Ovary (tissue), 10 donors: ENCODE measurements at places on chromosomes 6 and 20.

- no peak for DNase-seq
Measured at GRCh38 chr6:63441266-63441956, 121.6 kb upstream of the LGSN start.

DNA sequence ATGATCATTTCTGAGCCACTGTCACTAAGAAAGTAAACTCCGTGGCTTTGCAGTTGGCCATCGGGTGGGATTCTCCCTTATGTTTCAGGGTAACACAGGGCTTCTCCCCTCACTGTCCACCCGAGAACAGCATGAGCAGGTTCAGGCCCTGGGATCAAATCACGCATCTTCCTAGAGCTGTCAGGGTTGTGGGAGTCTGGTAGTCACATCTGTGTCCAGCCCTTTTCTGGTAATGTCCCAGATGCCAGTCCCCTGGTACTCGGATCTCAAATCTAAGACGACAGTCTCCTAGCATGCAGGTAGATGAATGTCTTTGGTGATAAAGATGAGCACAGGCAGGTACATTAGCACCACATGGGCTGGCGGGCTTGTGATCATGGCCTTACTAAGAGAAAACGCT lies 4.8 kb downstream of the PXDC1 start:
- DNase-seq: no peak

DNA sequence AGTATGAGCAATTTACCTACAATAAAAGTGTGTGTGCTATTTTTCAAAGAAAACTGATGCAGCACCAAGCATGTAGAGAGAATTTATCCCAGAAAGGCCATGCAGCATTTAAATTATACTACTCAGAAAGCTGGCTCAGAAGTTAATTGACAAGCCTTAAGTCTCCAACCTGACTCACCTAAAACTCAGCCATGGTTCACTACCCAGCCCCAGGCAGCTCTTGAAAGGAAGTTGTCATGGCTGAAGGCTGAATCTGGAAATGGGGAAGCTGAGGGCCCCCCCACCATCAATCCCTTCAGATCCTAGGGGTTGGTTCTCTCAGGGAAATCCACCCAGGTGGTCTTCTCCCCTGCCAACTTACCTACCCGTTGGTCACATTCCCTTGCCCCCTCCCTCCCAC lies 19.7 kb downstream of the PPIL6 start:
- no peak for DNase-seq

GRCh38 chr6:124670801-124671200 lies 291.4 kb upstream of the RNF217 start:
- DNase-seq: no peak

GRCh38 chr6:140893432-140893831 lies 1239.3 kb upstream of the GJE1 start:
- no peak for DNase-seq

DNA sequence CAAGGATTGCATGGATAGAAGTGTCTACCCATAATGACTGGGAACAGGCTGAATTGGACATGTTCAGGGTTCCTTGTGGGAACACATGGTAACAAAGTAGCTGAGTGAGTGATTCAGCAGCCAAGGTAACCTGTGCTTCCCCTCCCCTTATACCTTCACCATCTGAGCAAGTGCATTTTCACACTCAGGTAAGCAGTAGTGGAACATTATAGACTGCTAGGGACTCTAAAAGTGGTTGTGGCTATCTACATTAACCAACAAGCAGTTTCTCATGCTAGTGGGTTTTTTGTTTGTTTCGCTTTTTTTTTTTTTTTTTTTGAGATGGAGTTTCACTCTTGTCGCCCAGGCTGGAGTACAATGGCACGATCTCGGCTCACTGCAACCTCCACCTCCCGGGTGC lies 41.4 kb downstream of the KIZ start:
- no peak for DNase-seq

DNA sequence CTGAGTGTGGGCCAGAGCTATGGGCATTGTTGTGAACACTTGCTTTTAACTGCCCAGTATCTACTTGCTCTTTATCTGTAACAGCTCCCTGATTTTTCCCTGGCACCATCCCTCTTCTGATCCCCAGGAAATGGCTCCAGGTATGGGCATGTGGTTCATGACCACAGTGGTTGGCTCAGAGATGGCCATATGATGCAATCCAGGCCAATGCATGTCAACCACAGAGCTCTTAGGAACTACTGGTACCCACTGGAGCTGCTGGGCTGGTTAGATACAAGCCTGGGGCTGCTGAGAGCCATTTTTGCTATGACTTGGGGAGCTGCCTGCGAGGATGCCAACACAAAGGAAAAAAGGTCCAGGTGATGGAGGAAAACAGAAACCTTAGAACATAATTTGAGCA lies 55.6 kb downstream of the KCNB1 start:
- DNase-seq: no peak

DNA sequence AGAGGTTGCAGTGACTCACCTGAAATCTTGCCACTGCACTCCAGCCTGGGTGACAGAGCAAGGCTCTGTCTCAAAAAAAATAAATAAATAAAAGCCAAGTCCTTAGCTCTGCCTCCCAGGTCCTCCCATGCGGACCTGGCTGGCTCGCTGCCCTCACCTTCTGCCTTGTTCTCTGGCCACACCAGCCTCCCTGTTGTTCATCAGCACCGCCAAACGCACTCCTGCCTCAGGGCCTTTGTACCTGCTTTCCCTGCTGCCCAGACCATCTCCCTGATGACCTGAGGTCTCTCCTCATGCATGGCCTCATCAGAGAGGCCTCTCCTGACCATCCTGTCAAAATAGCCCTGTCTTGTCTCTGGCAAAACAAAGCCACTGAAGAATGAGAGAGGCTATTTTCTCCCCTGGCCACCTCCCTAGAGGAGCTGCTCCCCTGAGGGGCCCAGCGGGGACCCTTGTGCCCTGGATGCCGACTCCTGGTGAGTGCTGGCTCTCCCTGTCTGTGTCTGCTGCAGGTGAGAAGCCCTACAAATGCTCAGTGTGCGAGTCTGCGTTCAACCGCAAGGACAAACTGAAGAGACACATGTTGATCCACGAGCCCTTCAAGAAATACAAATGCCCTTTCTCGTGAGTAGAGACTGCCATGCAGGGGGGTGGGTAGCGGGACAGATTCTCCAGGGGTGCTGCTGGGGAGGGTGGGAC lies 22.6 kb upstream of the CHMP4B start:
- DNase-seq: no peak

- no peak for DNase-seq
Measured at GRCh38 chr6:154276810-154277628, 79.6 kb downstream of the IPCEF1 start.

GRCh38 chr6:168988801-168989200 lies 264.8 kb downstream of the THBS2 start:
- no peak for DNase-seq

GRCh38 chr6:115945306-115945705 lies 115.4 kb downstream of the FRK start:
- DNase-seq: no peak

- no peak for DNase-seq
Measured at GRCh38 chr6:157436944-157437336, 56.0 kb downstream of the ZDHHC14 start.
